ENCODE measurements at places on chromosomes 1 and 21.

DNA sequence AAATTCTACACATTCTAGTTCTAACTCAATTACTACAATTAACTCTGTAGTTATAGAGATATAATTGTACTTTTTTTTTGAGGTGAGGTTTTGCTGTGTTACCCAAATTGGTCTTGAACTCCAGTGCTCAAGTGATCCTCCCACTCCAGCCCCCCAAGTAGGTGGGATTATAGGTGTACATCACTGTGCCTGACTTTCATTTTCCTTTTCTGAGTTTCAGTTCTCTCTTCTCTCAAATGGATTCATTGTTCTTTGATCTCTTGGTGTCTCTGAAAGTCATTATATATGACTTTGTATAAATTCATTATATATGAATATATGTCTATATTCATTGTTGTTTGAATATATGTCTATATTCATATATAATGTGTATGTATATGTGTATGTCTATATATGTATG is 74.0 kb upstream of the GALNT2 start:
- DNase-seq, result no peak

- no peak for DNase-seq
Measured at GRCh38 chr1:96588416-96588995, 133.1 kb upstream of the PTBP2 start.

GRCh38 chr1:180948641-180949615 is 36.2 kb downstream of the KIAA1614 start:
- no peak for DNase-seq

DNA sequence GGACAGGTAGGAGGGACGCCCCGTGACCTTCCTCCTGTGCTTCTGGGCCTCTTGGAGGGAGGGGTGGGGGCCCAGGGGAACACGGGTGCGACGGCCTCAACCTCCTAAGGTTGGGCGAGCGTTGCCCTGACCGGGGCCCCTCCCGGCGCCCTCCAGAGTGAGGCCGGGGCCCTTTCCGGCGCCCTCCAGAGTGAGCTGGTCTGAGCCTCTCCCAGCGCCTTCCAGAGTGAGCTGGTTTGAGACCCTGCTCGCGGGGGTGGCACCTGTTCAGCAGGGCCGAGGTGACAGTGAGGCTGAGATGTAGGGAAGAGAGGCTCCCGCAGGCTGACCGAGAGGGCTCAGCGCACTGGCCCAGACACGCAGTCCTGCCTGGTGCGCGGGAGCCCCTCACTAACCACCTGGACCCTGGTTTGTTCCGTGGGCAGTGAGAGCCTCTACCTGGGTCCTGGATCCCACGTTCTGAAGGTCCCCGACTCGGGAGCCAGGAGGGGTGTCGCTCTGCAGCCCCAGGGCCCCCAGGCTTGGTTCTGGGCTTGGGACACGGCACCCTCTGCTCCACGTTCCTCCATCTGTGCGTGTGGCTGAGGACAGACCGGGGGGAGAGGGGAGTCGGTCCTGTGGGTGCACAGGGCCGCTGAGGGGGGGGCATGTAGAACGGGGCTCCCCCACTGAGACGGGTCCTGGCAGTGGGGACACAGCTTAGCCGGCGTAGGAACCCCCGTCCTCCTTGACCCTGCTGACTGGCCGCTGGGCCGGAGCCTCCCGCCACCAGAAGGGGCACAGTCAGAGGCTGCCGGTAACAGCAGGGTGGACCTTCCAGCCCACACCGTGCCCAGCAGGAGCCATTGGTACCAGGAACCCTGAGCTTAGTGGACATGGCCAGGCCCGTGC is 1.4 kb downstream of the COL6A1 start:
- no peak for DNase-seq

DNA sequence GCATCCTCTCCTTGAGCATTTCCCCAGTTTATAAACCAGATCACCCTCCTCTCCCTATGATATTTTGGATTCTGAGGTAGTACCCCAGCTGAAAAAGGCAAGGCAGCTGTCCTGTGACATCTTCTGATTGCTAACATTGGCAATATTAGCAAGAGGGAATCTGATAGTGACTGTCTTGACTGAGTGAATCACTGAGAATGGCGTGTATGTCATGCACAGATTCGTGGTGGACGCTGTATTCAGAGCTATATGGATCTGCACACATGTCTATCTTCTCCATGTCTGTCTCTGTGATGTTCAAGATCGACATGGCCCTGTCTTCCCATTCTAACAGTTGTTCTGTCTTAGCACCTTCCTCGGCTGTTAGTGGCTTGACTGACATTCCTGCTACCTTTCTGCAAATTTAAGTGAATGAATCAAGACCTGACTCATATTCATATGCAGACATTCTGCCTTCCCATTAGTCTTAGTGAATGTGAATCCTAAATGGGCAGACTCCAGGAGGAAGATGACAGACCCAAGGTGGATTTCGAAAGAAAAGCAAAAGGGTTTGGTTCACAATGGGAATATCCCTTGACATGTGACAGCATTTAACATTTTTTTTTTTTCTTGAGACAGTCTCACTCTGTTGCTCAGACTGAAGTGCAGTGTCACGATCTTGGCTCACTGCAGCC is 97.7 kb downstream of the PGBD5 start:
- no peak for DNase-seq

DNA sequence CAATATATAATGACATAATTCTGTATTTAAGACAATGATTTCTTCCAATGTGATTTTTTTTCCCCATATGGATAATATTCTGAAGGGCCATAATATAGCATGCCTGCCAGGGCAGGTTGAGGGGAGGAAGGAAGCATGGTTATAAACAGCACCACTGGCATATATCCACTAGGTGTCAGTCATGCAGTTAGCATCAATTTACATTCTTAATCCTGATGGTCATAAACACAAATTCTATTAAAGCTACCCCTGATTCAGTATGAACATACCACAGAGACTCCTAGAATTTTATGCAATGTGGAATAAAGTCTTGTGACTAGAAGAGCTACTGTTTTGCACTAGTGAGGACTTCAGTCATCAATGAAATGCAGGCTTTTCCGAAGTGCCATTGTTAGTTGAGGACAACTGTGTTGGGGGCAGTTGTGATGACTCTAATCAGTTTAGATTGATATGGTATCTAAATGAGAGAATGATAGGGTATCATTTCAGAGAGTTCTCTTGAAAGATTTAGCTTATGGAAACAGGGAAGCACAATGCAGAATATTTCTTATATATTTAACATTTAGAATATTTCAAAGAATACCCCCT is 342.7 kb upstream of the NR5A2 start:
- DNase-seq, result no peak

- DNase-seq, result no peak
Measured at GRCh38 chr1:154884869-154885701, 15.0 kb upstream of the KCNN3 start.

DNA sequence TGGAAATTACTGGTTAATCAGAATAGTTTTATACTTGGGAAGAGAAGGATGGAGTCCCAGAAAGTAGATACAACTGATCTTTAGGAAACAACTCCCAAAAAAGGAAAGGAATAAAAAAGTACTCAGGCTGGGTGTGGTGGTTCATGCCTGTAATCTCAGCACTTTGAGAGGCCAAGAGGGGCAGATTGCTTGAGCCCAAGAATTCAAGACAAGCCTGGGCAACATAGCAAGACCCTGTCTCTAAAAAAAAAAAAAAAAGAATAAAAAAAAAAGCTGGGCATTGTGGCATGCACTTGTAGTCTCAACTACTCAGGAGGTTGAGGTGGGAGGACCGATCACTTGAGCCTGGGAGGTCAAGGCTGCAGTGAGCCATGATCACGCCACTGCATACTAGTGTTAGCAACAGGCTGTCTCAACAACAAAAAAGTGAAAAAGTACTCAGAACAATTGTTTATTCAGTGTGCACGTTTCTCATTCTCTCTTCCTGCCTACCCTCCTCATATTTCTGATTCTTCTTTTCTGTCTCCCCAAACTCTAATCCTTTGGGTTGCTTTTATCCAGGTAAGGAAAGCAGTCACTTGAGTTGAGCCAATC is 2.2 kb upstream of the DHCR24 start:
- DNase-seq, result no peak

GRCh38 chr21:40512590-40512989 is 334.4 kb downstream of the DSCAM start:
- DNase-seq, result no peak

All from vagina (tissue), 2 donors.